Activated naive CD8-positive, alpha-beta T cell treated with anti-CD3 and anti-CD28 coated beads, Interleukin-2, amount 50 U/mL, for 16 hours (primary cell): ENCODE measurements at places on chromosomes 7 and 10.

DNA sequence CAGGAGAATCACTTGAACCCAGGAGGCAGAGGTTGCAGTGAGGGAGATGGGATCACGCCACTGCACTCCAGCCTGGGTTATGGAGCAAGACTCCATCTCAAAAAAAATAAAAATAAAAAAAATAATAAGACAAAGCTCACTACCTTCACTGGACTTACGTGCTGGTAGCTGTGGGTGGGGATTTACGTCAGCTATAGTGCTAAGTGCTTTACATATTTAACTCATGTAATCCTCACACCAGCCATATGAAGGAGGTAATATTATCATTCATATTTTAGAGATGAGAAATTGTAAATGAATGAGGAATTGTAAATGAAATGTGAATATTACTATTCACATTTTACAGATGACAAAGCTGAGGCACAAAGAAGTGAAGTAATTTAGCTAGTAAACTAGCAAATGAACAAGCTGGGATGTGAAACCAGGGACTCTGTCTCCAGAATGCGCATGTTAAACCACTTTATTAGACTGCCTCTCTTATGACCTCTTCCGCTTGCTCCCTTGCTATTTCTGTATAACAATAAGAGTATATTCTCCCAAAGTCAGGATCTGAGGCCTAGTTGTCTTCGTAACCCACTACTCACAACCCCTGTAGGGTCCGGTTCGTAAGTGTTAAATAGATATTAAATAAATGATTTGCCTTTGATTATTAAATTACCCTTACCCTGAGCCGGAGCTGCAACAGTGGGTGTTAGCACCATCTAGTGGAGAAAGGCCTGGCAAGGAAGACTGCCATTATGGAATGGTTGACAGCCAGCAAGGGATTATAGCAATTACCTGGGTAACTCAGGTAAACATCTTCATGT, 70.2 kb downstream of the HTR7 start:
- DNase-seq: no peak

DNA sequence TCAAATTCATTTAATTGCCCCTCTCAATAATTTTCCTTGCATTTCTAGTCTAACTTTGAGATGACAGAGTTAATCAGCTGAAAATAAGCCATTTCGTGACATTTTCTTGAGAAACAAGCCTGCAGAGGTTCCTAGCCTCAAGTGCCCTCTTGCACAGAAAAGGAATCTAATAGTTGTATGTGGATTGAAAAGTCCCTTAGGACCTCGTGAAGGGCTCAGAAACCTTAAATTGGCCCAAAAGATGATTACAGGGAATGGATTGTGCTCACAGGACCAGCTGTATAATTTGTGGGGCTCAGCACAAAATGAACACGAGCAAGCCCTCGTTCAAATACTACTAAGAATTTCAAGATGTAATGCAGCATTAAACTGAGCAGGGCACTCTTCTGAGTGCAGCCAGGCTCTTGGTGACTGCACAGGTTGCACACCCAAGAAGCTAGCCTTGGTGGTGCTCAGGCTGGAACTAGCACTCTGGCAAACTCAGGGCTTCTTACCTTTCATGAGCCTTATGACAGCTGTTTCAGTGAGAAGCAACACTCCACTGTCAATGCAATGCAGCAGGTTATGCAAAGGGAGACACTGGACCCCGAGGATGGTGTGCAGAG, 102.2 kb downstream of the GSAP start:
- DNase-seq: no peak

DNA sequence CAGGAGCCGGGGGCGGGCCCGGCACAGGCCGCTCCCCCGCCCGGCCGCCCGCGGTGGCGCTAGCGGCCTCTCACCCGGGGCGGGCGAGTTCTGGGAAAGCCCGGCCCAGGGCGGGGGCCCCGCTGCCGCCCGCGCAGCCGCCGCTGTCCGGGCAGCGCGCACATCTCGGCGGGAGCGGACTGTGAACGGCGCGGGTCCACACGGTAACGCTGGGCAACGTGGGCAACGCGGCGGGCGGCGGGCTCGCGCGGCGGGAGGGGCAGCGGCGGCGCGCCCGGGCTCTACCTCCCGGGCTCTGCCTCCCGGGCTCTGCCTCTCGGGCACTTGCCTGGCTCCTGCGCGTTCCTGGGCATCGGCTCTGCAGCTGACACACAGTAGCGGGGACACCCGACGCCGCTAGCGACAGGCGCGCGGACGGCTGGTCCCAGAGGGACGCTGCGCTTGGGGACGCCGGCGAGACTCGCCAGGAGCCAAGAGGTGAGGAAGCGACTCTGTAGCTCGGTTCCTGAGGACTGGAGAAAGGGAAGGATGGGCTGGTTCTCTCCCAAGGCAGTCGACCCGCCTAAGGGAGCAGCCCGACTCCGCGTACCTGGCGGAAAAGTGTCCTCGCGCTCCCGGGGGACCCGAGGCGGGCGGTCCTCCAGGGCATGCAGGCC, at the start of gene PLCE1:
PLCE1 (plus strand) TSS at position 150 of the 656 bp plus-strand sequence. CDS start 37,116 bp downstream, outside the sequence.
- DNase-seq: no peak

- DNase-seq: no peak
These were observed 90.0 kb downstream of the ST7 start for GRCh38 chr7:117043108-117043825.

DNA sequence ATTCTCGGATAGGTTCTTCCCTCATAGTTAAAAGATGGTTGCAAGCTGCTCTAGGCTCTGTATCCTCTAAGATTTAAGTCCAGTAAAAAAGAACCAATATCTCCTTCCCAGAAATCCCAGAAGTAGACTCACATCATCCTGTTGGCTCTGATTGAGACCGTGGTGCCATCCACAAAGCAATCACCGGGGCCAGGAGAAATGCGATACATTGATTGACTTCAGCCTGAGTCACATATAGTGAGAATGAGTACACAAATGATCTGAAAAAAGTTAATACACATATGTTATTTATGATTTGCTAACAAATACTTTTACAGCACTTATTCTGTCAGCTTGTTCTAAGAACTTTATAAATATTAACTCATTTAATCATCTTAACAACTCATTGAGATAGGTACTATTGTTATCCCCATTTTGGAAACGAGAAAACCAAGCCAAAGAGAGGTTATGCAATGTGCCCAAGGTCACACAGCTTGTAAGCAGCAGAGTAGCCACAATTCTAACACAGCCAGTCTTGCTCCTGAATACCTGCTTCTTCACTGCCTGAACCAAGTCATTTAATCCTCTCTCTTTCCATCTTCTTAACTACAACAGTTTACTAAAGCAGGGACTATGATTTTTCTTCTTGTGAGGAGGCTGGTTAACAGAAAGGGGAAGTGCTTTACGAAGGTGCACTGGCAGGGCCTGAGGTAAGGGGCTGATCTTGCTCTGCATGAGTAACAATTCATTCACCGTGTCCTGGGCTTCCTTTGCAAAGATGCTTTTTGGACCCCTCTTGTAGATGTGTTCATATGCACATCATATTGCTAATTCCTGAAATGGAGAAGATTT, 177.0 kb downstream of the REEP3 start:
- no peak for DNase-seq
